ENCODE measurements at places on chromosomes 2 and 18.

- DNase-seq, result no peak
These were observed 5.9 kb downstream of the TRIB2 start for GRCh38 chr2:12722447-12723316.

- no peak for DNase-seq
These were observed 25.3 kb downstream of the DYM start for GRCh38 chr18:49435170-49435569.

GRCh38 chr2:74027496-74027895 is 42.8 kb downstream of the TET3 start:
- DNase-seq, result no peak

- DNase-seq, result no peak
These were observed 21.3 kb downstream of the SCN1A start for GRCh38 chr2:166106431-166107015.

DNA sequence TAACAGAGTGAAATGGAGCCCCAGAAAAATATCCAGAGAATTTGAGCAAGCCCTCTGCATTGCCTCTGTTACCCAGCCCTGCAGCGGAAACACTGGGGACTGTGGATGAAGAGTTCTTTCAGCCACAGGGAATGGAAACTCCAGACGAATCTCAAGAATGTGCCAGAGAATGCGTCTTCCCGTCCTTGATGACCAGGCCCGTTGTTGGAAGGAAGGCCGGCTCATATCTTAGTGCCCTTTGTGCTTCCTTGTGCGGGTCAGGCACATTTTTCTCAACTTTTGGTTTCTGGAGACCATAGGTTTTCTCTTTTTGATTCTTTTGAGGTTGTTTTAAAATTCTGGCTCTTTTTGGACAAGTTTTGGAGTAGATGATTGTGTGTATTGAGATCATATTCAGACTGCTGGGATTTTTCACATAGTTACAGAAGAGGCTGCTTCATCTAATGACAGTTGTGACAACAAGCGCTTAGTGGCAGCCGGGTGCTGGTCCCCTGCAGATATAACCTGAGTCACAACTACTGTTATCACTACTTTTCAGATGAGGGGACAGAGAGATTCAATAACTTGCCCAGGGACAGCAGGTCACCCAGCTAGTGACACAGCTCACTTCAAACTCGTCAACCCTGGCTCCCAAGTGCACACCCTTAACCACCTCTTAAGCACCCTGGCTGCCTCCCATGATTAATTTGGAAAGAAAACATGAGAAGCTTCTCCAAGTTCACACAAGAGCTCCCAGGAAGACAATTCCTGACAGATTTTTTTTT is 15.7 kb downstream of the MAL start:
- DNase-seq, result no peak

- DNase-seq, result no peak
These were observed 339.8 kb downstream of the ZEB2 start for GRCh38 chr2:144180131-144180530.
